T-helper 2 cell (primary cell): ENCODE measurements at places on chromosomes 7 and 10.

DNA sequence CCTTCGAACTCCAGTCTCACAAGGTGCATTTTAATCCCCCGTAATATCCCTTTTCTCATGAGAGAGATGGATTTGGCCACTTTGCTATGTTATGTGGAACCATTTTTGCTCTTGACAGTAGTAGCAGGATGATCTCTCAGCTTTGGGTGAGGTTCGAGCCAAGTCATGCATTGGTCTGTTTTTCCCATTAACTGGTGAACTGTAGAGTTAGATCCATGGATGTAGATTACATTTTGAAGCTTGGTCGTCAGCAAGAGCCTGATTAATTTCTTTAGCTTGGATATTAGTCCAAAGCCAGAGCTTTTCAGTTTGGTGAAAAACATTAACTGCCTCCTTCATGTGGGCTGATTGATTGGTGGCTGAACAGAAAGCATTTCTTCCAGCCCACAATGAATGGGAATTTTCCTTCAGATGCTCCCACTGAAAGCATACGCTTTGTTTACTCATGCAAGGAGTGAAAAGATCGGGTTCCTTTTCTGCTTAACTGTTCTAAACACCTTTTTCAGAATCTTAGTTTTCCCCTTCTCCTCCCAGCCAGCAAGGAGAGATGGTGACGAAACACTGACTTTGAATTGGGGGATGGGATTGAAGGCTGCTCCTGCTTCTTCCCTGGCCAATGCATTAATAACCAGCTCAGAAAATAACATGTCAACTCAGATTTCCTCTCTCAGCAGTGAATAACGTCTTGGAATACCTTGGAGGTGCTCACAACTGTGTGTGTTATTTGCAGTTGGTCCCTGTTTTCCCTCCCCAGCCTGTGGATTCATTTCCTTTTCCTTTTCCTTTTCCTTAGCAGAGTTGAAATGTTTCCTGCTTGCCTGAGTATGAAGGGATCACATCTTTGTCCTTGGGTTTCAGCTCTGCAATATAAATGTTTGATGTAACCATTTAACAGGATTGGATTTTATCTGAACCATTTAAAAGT is 351.8 kb upstream of the FZD8 start:
- DNase-seq = no peak

GRCh38 chr7:148901178-148901577 is 17.1 kb upstream of the EZH2 start:
- DNase-seq = no peak

- DNase-seq = no peak
Measured at GRCh38 chr7:135375908-135376699, 133.8 kb downstream of the CNOT4 start.

DNA sequence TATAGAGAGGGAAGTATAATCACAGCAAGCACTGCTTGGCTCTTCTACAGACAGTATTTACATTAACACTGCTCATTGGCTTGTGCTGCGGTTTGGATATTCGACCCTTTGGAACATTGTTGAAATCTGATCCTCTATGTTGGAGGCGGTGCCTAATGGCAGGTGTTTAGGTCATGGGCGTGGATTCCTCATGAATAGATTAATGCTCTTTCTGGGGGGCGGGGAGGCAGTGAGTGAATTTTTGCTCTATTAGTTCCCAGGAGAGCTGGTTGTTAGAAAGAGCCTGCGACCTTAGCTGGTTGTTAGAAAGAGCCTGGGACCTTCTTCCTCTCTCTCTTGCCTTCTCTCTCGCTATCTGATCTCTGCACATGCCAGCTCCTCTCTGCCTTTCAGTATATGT is 77.3 kb upstream of the SVIL start:
- DNase-seq = no peak

DNA sequence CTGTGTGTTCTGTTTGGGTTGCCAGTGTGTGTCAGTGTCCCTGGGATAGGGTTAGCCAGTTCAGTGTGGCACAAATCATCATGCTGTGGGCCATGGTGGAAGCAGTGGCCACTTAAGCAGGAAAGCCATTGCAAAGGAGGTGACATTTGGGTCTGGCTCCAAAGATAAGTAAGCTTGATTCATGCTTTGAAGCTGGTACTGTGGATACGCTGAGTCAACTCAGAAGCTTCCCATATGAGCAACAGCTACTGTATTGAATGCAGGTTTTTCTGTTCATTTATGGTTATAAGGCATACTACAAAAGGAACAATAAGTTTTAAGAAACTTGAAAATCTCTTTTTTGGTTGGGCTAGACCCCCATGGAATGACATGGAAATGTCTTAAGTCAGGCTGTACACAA is 143.1 kb downstream of the BMPER start:
- no peak for DNase-seq

DNA sequence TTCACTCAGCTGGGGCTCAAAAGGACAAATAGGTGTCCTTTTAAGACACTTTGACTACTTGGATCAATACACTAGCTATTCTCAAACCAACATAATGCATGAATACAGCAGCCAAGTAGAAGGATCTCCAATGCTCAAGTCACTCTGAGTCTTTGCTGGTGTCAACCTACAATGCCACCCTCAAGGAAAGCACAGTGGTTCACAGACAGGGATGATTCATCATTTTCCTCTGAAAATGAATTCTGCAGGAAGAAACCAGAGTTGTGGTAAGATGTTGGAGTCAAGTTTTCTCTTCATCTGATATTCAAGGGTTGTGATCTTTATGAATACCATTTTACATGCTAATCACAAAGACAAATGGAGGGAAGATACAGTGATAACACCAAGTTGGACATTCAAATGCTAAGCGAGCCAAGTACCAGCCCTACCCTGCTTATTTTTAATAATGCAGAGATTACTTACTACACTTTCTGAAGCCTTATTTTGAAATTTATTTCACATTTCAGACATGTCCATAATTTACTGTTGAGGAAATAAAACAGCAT is 143.1 kb upstream of the FGFR2 start:
- DNase-seq = no peak

DNA sequence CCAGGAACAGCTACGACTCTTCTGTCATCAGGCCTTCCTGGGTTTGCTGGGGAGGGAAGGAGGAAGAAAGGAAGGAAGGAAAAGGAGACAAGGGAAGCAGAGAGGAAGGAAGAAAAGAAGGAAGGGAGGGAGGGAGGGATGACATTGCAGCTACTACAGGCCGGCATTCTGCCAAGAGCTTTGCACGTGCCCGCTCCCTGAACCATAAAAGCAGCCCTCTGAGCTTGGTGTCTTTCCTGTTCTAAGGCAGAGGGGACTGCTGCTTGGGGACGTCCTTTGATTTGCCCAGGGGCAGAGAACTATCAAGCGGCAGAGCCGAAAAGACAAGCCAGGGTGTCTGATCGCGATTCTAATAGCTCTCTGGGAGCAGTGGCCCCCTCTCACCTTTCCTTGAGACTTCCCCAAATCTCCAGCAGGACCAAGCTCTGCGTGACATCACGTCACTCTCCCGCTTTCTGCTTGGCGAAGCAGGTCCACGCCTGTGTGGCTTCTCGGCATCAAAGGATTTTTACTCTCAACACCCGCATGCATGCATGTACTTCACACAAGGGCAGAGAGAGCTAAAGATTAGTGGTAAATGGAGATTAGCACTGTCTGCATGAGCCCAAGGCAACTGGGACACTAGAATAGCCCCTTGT is 167.8 kb upstream of the AUTS2 start:
- DNase-seq = no peak

- DNase-seq = no peak
Measured at GRCh38 chr10:71143170-71143569, 69.2 kb upstream of the UNC5B start.

DNA sequence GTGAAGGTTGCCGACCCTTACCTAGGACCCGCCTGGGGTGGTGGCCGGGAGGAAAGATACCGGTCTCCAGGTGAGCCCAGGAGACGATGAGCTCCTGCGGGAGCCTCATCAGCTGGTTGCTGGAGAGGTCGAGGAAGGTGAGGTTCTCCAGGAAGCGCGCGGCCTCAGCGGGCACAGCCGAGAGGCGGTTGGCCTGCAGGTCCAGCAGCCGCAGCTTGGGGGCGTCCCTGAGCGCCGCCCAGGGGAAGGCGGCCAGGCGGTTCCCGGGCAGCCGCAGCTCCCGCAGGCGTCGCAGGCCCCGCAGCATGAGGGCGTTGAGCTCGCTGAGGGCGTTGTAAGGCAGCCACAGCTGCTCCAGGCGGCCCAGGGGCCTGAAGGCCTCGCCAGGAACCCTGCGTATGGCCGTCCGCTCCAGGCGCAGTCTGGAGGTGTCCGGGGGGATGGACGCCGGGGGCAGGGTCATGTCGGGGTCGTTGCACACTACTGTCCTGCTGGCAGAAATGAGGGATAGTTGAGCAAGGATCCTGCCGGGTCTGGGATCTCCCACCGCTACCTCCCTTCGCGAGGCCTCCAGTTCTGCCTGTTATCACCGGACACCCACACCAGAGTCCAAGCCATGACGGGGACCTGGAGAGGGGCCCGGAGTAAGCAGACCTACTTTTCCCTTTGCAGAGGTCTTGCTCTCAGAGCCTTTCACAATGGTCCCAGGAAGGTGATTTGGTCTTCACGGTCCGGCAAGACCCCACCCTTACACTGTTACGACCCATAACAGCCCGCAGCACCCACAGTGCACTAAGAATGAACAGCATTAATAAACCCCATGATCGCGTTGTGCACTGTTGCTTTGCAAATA is 3.9 kb downstream of the LRIT1 start:
- DNase-seq = no peak

GRCh38 chr10:121975295-121976086 is 474 bp upstream of the NSMCE4A start:
- no peak for DNase-seq

DNA sequence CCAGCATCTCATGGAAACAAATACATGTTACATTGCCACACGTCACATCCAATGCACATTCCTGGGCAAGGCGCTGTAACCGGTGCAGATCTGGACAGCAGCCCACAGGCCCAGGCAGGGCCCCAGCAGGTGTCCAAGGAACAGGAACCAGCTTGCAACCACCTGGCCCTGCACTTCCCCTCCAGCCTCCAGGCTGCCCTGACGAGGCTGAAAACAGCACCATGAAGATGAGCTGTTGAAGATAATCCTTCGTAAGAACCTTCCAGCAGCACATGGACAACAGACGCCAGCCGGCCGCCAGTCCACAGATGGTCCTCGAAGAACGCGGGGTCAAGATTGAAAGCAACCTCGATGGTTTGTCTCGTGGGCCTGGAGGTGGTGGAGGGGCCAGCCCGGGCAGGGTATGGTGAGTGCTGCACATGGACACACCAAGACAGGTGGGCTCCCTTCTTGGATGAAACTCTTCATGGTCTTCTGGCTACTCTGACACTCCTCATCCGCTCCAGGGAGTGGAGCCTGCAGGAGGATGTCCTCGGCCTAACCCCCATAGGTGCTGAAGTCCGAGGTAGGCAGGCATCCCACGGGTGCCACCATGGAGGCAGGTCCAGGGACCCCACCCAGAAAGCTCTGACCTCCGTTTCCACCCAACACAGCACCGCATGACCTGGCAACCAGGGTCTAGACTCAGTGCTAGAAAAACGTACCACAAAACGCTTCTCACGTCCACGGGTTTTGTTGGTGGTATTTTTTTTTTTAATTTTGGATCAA is 22.9 kb downstream of the PDGFA start:
- DNase-seq = no peak

- no peak for DNase-seq
Measured at GRCh38 chr7:127887631-127888030, 143.6 kb downstream of the LRRC4 start.

DNA sequence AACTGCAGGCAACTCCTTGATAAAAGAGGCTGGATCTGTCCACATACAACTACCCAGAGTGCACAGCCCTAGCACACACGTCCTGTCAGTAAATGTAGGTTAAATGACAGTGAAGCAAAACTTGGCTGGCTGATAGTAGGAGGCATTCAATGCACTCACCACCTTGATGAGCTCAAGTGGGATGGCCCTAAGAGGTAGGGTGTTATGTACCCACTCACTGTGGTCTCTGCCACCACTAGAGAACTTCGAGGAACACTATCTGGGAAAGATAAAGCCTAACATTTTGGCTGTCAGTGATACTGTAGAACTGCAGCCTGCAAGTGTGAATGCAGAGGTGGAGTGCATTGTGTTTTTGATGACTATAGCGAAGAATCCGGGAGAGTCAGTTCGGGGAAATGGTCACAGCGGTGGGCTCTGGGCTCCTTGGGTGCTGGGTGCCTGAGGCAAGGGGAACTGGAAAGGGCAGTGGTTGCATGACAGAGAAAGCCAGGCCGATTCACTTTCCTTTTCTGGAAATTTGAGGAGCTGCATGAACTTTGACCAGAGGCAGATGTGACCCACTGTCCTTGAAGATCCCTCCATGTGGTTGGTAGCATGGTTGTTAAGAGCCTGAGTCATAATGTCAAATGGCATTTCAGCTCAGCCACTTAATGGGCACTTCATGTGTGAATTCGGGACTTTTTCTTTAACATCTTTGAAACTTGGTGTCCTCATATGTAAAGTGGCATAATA is 93.1 kb upstream of the ZPBP start:
- no peak for DNase-seq

DNA sequence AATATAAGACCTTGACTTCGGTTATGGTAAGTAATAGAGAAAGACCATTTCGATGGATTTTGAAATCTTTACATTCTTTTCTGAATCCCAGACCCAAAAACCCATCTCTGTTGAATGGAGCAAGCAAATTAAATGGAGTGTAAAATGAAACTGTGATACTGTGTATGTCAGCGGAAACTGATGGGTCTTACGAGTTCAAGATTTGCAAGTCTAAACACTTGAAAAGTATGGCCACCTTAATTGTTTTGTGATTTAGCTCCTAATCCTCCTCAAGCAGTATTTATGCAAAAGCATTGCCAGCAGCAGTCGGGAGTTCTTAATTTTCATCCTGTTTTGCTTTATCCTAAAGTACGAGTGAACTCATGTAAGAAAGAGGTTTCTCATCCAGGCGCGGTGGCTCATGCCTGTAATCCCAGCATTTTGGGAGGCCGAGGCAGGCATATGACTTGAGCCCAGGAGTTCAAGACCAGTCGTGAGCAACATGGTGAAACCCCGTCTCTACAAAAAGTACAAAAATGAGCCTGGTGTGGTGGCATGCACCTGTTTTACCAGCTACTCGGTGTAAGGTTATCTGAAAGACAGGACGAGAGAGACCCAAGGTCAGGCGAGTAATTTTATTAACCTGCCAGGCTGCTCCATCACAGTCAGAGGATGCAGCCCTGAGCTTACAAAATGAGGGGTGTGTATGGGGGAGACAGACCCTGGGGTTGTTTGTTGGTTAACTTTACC is 5.8 kb upstream of the DHTKD1 start:
- DNase-seq = no peak
